ENCODE measurements at places on chromosomes 12 and 14.

DNA sequence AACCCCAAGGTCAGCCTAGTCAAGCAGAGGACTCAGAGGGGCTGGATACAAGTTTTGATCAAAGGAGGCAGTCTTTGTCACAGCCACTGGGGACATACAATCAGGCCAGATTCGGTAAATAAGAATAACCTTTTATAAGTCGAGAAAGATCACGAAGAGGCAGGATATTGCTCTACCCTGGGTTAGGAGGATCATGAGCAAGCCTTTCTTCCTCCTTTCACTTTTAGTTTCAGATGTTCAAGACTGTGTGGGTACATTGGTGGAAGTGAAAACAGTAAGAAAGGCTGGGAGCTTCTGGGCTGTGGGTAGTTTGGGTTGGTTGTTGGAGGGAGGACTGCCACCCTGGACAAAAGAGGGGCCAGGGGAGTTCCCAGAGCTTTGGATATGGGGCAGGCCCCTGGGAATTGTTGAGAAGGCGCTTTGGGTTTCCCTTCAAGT lies 127.7 kb downstream of the SNAPC1 start:
- no peak for DNase-seq

DNA sequence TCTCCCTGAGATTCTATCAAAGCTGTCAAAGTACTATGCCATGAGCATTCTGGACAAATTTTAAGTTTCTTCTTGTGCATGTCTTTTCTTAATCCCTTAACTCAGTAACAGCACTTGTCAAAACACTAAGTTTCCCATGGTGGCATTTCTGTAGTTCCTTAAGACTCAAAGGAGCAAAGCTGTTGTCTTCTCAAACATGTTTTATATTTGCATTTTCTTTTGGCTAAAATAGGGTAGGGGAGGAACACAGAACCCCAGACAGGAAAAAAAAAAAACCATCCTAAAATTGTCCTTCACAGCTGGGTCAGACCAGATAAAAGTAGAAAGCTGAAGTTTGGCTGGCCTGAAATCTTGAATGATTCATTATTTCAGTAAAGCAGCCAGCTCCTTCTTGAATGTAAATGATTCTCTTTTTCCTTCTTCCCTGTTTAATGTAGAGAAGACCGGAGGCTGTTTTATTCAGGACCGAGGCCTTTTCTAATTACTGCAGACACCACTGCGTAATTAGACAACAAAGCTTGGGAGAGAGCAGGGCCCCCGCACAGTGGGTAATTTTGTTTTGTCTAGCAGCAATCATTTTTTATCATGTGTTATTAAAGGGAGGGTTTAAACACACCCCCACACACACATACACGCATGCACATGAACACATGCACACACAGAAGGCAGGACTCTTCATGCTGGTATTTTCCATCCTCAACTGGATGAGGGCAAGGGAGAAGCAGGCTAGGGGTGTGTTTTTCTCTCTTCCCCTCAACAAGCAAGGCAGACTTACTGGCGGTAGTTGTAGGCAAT lies 51.0 kb downstream of the PAH start:
- no peak for DNase-seq

DNA sequence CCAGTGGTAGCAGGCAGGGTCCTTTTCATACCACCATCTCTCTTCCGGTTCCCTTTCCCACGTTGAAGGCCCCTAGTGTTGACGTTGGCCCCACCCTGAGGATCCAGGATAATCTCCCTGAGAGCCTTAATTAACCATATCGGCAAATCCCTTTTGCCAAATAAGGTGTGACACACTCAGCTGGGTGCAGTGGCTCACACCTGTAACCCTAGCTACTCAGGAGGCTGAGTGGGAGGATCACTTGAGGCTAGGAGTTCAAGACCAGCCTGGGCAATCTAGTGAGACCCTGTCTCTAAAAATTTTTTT lies 2.8 kb upstream of the TMEM119 start:
- DNase-seq: no peak

- no peak for DNase-seq
These were observed 46.0 kb upstream of the LGR5 start for GRCh38 chr12:71393625-71394024.

- DNase-seq: no peak
These were observed 11.1 kb downstream of the RASSF3 start for GRCh38 chr12:64621257-64621942.

GRCh38 chr14:52033101-52033642 lies 35.7 kb downstream of the NID2 start:
- DNase-seq: no peak

DNA sequence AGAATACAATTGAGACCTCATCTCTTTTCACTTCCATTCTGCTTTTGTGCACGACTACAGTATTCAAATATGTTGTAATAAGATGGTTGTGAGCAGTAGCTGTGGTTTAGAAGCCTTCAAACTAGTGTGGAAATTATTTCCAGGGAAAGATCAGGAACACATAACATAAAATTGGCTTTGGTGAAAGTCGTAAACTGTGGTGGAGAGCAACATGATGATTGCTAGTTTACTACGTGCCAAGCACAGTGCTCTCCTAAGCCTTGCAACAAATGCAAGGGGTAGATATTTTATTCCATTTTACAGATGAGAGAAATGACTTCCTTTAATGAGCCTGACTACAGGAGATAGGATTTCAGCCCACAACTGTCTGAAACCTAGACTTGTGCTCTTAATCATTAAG lies 172.4 kb upstream of the LMNTD1 start:
- no peak for DNase-seq

DNA sequence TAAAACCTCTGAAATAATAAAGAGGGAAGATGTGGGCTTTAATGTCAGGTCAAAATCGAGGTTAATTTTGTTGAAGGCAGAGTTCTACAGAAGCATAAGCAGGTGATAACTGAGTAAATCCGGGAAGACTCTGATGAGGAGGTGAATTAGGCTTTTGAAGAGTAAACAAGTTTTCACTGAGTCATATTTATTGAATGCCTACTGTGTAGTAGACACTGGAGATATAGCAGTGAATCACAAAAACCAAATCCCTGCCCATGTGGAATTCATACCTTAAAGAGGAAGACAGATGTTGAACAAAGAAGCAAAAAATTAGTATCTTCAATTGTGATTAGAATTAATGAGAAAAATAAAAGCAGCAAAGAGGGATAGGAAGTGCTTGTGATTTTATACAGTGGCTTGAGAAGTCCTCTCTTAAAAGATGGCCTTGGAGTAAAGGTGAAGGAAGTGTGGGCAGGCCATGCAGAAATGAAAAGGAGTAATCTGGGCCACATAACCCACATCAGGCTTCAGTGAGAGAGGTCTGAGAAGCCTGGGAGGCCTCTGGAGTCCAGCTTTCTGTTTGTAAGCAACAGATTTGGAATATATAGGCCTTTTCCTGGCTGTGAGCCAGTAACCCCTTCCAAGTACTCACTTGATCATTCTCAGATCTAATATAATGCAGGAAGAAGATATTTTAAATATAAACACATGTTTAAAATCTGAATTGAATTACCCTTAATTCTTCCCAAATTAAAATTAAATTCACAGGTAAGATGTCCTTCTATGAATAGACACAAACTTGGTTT lies 46.7 kb downstream of the BHLHE41 start:
- DNase-seq: no peak

- DNase-seq: peak; percentile 92
These were observed at the start of gene HPD for GRCh38 chr12:121858662-121859572. Gene HPD, minus strand, starts transcription at chr12:121858859. Its CDS starts 36 bp downstream, at chr12:121858823.

GRCh38 chr12:48366131-48366530 lies 15.4 kb upstream of the ZNF641 start:
- DNase-seq: no peak

- DNase-seq: no peak
These were observed 215.5 kb downstream of the C12orf50 start for GRCh38 chr12:87813476-87814234.

- DNase-seq: no peak
These were observed 5.2 kb upstream of the HSP90B1 start for GRCh38 chr12:103924761-103925641.

DNA sequence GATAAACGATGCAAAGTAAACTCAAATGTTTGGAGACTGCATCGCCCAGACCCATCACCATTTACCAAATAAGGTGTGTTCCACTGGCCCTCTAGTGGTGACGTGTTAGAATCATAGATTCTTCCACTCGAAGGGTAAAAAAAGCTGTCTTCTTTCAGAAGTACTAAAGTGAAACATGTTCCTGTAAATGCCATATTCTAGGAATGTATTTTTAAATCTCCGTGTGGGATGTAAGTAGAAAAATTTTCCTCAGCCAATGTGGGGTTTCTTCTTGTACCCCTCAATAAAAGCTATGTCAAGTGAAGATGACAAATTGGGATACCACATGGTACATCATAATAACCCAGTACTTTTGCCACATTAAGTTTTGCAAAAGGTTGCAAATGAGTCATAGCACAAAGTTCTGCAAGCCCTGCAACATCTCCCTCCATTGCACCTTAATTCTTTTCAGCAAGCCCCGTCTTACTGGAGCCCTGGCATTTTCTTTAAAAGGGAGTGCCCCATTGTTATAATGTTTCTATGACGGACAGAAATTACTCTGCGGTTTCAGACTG lies 100.8 kb downstream of the CCER1 start:
- DNase-seq: no peak

DNA sequence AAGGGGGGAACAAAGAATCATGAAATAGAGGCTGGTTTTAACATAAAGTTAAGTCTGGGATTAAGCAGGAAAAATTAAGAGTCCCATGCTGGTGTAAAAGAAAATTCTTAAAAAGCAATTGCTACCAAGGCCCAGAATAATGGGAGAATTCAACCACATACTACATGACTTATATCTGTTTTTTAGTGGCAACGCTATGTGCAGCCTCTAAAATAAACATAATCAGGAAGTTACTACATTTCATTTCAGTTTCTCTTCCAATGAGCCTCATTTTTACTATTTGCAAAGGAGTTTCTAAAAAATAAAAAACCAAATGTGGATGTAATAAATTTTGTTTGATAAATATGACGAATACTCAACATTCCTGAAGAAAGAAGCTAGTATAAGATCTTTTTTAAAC lies 58.1 kb downstream of the CPNE8 start:
- DNase-seq: no peak

- no peak for DNase-seq
These were observed 26.5 kb upstream of the CORO1C start for GRCh38 chr12:108757856-108758255.

DNA sequence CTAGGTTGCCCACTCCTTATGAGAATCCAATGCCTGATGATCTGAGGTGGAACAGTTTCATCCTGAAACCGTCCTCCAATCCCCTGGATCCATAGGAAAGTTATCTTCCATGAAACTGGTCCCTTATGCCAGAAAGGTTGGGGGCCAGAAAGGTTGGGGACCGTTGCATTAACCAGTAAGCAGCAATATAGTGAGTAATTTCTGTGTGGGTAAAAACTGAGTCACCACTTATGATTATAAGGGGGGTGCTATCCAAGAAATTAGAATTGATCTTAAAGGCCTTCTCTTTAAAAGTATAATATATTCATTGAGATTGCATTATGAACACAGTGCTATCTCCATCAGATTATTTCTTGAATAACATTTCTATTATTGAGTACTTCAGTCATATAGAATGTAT lies 97.2 kb downstream of the PCNX1 start:
- no peak for DNase-seq

- peak; percentile 86 for DNase-seq
These were observed 65.4 kb downstream of the C14orf132 start for GRCh38 chr14:96104469-96105057.
